ENCODE measurements at places on chromosomes 11 and 22.
A peak's percentile ranks its signal among the peaks of the same experiment; 100 is the strongest.

- no peak for DNase-seq
These were observed 13.9 kb upstream of the MED17 start for GRCh38 chr11:93770160-93770559.

DNA sequence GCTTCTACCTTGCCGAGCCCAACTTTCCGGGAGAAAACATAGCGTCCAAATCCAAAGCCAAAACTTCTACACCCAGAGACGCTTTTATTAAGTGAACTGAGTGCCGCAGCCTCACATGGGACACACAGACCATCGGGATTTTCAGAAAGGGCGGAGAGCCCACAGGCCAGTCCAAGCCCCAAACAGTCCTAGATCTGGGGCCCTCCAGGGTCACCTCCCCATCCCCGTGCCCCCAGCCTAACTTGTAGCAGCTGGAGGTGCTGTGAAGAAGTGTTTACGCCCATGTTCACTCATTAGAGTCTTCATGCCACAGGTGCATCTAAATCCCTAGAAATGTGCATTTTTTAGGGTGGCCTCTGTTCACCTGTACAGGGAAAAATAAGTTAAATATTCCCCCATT is 14.1 kb upstream of the ADORA2A start:
- DNase-seq = no peak

DNA sequence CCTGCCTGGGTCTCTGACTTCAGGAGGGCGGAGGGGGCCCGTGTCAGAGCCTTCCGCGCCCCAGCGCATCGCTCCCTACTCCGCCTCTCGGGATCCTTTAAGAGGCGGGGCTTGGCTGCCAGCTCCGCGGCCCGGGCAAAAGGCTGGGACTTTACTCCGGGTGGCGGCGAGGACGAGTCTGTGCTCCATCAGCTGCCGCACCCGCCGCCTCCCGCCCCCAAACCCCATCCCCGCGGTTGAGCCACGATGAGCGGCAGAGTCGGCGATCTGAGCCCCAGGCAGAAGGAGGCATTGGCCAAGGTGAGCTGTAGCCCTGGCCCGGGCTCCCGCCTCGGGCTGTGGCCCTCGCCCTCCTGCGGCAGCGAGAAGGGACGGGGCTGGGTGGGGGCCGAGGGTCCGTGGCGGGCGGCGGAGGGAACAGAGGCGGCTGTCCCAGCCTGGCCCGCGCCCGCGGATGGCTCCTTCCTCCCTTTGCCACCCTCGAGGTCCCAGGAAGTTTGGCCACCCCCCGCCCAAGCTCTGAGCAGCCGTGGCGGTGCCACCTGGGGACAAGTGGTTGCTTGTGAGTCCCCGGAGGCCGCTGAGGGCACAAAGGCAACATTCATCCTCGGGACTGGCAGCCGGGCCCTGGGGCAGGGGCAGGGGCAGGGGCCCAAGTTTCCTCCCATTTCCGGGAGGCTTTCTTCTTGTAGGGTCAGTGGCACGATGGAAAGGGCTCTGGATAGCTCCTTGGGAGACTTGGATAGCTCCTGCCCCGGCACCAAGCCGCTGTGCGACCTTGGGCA is at the start of gene SEC14L2:
TSS of gene SEC14L2 (plus strand) at position 148 of the 785 bp plus-strand sequence. CDS start at position 247, 99 bp downstream.
- DNase-seq = peak; percentile 49

DNA sequence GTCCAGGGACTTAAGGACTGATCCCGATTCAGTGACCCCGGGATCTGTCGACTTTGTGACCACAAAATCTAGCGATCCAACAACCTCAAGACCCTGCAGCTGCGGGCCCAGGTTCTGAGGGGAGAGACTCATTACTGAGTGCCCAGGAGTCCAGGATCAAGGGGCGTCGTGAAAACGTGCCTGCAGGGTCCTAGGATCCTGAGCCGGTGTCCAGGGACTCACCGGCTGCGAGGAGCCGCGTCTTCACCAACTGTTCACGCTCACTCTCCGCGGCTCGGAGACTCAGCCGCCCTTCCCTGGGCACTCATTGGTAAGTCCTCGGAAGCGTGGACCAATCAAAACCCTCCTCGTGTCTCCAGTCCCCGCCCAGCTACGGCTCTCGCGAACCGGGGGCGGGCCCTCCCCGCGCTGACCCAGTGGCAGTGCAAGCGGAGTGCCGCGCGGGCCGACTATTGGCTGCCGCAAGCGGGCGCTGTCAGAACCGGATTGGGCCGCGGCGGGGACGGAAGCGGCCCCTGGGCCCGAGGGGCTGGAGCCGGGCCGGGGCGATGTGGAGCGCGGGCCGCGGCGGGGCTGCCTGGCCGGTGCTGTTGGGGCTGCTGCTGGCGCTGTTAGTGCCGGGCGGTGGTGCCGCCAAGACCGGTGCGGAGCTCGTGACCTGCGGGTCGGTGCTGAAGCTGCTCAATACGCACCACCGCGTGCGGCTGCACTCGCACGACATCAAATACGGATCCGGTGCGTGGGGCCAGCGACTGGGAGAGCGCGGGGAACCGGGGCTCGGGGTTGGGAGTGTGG is at the start of gene SDF2L1:
TSS of gene SDF2L1 (plus strand) at position 514 of the 795 bp plus-strand sequence. CDS start at position 549, 35 bp downstream.
- DNase-seq = peak; percentile 98

DNA sequence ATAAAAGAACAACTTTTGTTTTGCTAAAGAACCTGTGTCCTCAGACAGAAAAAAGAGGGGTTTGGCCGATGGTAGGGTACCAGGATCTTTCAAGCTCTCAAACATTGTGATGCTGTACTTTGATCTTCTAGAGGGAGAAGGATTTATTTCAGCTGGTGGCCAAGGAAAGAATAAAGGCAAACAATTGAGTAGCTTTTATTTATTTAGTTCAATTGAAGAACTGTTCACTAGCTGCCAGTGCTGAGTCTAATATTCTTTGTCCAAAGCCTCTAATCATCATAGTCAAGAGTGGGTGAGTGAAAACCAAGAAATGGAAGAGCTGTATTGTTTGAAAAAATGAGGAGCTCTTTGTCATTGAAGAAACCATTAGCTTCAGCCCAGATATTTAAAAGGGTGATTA is 138.4 kb downstream of the FAT3 start:
- DNase-seq = no peak

DNA sequence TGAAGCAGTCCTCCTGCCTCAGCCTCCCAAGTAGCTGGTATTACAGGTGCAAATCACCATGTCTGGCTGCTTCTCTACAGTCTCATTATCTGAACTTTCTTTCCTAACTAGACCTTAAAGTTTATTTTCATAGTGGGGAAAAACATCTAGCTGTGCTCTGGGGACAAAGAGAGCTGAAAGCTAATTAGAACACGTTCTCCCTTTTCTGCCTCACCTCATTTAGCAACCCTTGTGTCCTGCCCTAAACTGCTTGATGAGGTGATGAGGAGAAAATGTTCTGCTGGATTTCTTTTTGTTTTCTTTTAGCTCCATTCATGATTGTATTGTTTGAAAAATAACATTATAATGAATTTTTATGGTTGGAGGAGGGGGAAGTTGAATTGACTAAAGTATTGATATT is 84.7 kb downstream of the YAP1 start:
- DNase-seq = no peak

DNA sequence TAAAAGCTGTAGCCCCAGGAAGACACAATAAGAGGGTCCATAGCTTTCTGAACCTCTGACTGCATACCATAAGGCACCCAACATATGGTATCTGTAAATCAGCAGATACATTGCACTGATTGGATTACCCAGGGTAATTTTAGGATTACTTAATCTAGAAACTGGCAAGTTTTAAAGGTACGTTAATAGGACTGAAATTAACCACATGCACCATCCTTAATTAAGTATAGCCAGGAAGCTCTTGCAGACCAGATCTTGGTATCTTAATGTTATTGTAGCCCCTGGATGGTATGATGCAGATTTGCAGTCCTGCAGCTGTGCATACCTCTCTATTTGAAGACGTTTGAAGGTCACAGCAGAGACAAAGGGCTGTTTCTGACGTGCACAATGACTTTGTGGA is 72.8 kb downstream of the ARHGAP42 start:
- no peak for DNase-seq

GRCh38 chr11:20085918-20086317 is 74.4 kb downstream of the DBX1 start:
- DNase-seq = no peak

GRCh38 chr11:116598036-116598435 is 174.8 kb downstream of the BUD13 start:
- no peak for DNase-seq

DNA sequence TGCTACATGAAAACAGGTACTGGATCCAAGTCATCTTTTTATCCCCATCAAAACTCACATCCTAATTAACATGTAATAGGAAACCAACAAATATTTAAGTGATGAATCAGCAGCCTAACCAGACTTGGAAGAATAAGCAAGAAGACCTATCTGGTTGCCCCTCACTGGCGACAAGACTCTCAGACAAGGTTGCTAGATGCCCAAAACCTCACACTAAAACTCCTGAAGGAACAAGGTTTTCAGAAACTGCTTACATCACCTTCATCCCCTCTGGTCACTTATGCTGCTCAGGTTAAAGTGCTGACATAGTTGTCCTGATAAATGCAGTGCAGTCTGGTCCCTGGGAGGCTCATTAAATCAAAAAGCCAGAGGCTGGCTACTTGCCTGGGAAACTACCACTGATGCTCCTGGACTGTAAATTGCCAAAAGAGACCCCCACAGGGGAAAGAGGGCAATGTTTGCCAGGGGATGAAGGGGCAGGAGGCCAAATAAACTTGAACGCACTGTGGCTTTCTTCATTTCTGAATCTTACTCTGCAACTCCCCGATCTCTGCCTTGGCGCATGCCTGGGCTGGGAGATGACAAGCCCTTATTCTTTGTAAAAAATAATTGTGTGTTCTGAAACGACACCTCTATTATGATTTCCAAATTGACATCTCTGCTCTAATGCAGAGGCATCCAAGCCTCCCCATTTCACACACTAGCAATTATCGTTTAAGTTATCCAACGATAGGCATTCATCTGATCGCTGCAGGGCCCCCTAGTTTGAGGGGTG is 72.7 kb downstream of the AMBRA1 start:
- DNase-seq = no peak

DNA sequence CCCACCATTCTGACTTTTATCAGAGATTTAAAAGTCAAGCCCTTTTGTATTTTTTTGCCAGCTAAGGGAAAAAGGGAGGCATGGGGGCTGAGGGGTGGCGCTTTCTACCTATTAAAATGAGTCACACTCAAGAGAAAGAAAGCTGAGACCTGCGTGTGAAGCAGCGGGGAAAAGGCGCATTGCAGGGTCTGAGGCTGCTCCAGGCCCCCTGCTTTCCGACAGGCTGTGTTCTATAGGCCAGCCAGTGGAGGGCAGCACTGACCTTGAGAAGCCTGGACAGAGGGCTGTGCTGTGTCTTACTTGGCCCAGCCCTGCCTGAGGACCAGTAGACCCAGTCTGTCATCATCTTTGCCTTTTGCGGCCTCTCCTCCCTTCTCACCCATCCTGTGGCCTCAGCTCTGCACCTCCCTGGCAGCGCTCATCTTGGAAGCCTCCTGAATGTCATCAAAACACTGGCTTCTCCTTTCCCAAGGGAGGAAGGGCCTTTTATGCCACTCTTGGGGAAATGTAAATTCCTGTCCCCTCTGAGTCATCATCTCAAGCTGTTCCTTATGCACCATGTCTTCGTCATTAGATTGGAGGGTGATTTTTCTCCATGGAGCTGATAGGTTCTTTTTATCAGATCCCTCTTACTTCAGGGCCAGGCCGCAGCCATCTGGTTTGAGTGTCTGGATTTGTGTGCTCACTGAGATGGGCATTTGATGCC is 12.6 kb upstream of the MAPK8IP1 start:
- no peak for DNase-seq

DNA sequence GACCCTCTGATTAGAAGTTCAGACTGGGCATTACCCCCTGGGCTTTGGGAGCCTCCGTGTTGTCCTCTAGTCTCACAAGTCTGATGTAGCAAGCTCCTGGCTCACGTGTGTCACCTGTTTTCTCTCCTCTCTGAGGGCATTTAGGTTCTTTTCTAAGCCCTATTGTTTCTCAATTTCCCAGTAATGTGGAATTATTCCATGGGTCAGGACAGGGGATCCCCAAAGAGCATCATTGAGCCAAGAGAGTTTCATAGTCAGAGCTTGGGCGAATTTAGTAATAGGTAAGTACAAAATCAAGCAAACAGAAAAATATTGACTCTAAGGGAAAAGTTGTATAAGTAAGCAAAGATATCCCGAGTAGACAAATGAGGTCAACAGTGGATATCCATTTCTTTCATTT is 57.3 kb downstream of the PPP6R2 start:
- no peak for DNase-seq

GRCh38 chr11:71451596-71452198 is 1.3 kb upstream of the NADSYN1 start:
- no peak for DNase-seq

DNA sequence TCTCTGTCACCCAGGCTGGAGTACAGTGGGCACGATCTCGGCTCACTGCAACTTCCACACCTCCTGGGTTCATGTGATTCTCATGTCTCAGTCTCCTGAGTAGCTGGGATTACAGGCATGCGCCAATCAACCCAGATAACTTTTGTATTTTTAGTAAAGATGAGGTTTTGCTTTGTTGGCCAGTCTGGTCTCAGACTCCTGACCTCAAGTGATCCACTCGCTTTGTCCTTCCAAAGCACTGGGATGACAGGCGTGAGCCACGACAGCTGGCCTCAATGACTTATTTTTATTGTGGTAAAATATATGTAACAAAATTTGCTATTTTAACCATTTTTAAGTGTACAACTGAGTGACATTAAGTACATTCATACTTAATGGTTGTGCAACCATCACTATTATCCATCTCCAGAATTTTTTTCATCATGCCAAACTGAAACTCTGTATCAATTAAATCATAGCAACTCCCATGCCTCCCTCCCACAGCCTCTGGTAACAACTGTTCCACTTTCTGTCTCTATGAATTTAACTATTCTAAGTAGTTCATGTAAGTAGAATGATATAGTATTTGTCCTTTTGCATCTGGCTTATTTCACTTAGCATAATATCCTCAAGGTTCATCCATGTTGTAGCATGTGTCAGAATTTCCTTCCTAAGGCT is 50.7 kb upstream of the CWF19L2 start:
- DNase-seq = no peak

All from stimulated activated CD8-positive, alpha-beta memory T cell treated with anti-CD3 and anti-CD28 coated beads, Interleukin-4, amount 100 ng/mL, for 24 hours (primary cell).